Fibroblast of skin of right biceps (primary cell): ENCODE measurements at places on chromosomes 16 and 17.

DNA sequence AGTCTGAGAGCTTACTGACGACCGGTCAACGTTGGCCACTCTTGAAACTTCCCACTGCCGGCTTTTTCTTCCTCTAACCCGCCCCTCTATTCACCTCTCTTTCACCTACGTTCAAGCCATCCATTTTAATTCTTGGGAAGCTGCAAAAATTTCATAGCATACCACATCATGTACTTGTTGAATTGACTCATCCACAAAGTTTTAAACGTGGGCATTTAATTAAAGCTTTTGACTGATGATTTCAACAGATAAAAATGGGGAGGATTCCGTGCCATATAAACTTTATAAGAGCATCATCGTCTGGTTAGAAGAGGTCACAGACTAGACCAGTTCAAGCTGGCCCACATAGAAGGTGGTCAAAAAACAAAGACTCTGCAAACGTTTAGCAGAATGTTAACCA, 22.5 kb downstream of the VPS53 start:
- DNase-seq, result peak; percentile 92

GRCh38 chr17:82816358-82816757, 23.5 kb downstream of the ZNF750 start:
- DNase-seq, result no peak

DNA sequence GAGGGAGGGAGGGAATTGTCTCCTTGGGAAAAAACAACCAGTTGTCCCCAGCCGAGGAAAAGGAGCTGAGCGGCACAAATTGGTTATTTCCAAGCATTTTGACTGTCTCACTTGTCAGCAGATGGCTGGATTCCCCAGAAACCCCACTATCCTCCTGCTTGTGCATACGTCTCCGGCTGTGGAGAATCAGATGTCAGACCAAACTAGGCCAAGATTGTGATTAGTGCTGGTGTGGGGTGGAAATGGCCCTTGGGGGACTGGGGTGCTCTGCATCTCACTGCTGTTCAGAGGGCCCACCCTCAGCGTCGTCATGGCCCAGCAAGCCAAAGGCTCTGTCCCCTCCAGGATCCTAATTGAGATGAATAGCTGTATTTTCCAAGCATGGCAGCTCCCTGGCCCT, 131.7 kb upstream of the HSBP1 start:
- DNase-seq, result no peak

GRCh38 chr17:45403906-45404490, 28.7 kb downstream of the ARHGAP27 start:
- DNase-seq, result no peak

GRCh38 chr17:45896803-45897693, 2.7 kb downstream of the MAPT start:
- no peak for DNase-seq

DNA sequence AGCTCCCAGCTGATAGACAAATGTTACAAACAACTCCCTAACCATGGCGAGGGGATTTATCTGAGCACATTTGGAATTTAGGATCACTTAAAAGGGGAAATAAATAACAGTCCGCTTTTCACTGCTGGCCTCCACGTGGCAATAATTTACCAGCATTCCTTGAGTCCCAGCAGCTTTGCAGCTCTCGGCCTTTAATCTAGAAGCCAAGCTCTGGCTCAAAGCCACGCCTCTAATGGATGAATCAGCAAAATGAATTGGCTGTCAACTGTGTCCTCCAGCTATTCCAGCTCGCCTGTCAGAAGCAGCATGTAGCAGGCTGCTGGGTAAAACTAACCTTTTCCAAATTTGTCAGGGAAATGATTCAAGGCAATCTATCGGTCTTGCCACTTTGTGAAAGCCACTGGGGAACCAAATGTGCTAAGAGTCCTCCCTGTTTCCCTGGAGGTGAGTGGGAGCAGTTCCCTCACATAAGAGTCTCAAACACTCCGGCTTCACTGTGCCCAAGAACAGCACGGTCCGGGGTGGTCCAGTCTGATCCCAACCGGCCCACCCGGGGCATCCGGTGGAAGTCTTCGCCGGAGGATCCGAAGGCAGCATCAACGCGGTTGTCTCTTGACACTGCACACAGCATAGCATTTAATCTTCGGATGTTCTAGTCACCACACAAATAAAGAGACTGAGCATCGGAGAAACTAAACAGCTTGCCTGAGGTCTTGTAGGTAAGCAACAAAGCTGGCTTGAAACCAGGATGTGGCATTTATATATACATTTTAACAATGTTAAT, 143.3 kb downstream of the PARN start:
- peak; percentile 98 for DNase-seq

DNA sequence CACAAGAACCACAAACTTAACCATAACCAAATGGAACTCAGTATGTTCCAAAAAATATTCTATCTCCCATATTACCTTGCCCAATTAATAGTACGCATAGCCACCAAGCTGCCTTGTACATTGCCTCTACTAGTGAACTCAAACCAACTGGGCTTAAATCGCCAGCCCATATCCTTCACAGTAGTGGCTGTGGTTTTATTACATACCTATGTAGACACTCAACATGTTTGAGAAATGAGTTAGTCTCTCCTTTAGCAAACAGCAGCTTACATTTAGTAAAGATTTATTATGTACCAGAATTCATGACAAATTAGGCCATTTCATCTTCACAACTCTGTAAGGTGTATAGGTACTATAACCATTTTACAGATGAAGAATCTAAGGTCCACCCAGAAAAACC, 41.4 kb downstream of the GRB2 start:
- DNase-seq, result peak; percentile 81

DNA sequence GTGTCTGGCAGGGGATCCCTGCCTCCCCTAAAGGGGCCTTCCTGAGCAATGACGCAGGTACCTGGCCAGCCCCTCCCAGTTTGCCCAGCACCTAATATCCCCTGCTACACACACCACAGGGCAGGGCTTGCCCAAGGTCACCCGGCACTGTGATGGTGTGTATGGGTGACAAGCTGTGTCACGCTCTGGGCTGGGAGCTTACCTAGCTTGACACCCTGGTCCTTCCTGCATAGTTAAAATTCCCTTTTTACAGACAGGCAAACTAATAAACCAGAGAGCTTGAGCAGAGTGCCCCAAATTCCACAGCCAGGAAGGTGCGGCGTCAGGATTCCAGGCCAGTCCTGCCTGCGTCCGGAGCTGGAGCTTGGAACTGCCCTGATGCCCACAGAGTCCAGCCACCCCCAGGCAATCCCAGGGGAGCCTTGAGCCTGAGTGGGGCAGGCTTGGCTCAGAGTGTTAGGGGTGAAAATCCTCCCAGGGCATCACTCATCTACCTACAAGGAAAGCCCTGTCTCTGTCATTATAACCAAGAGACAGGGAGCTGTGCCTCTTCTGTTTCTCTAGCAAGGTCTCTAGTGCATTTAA, 18.1 kb downstream of the MMP15 start:
- no peak for DNase-seq

- no peak for DNase-seq
These were observed 7.8 kb downstream of the TSPOAP1 start for GRCh38 chr17:58320570-58321323.

GRCh38 chr16:27028591-27029110, 38.1 kb upstream of the C16orf82 start:
- no peak for DNase-seq

- no peak for DNase-seq
These were observed 3.3 kb upstream of the CLTC start for GRCh38 chr17:59616253-59616920.

GRCh38 chr17:44928950-44929720, 13.8 kb upstream of the GFAP start:
- no peak for DNase-seq

DNA sequence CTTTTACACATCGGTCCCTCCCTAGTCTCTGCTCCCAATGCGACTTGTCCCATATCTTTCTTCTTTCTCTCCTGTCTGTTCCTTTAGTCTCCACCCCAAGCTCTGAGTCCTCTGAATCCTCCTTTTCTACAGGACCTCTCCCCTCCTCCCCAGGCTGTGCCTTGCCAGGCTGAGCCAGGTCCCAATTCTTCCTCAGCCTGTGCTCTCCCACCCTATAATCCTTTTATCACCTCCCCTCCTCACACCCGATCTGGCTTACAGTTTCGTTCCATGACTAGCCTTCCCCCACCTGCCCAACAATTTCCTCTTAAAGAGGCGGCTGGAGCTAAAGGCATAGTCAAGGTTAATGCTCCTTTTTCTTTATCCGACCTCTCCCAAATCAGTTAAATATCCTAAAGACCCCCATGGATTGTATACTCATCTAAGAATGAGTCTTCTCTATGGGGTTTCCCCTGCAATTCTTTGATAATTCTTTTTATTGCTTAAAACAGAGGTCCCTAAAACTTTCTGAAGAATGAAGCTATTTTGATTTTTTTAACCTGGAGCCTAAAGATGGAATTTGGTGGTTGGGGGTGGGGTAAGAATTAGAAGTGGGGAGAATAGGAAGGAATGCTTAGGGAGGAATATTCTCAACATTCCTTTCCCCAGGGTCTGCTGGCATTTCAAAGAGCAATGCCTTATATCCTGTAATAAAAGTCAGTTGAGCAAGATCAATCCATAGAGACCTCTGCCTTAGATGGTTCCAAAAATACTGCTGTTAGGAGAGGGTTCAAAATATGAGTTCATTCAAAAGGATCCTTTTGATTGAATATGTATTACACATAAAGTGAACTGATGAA, 102.8 kb downstream of the MYO1D start:
- peak; percentile 24 for DNase-seq

DNA sequence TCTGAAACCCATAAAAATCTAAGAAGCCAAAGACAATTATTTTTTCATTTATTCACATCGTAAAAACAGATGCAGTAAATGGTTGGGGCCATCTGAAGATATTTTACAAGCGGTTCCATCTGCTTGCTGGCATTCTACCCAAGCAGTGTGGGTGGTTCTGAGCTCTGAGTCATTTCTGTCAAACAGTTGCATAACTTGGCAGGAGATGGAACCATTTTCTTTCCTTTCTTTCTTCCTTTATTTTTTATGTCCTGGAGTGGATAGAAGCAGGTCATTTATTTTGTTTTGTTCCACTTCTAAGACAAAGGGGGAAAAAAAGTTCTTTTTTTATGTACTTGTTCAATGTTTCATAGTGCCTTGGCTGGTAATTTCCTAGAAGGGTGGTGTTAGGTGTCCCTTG, 1151.9 kb upstream of the GOT2 start:
- peak; percentile 86 for DNase-seq

DNA sequence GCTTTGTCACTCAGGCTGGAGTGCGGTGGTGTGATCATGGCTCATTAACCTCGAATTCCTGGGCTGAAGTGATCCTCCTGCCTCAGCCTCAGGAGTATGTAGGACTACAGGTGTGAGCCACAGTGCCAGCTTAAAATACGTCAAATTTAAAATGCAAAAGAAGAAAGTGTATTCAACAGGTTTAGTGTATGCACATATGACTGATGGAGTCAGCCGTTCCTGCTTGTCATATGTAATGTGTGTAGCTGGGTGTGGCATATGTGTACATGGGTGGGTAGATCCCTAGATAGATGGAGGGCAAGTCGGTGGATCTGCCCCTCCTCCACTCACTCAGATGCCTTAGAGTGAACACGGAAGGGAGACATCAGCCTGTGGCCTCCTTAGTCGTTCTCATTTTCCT, 111.0 kb downstream of the RPTOR start:
- DNase-seq, result no peak

- no peak for DNase-seq
These were observed 1.6 kb downstream of the GFAP start for GRCh38 chr17:44913676-44914075.

- DNase-seq, result peak; percentile 67
These were observed 52.5 kb upstream of the MTSS2 start for GRCh38 chr16:70738083-70738977.

GRCh38 chr17:10512856-10513255, 5.5 kb downstream of the MYH1 start:
- no peak for DNase-seq

- DNase-seq, result no peak
These were observed 525 bp downstream of the CD2BP2 start for GRCh38 chr16:30354423-30355143.

DNA sequence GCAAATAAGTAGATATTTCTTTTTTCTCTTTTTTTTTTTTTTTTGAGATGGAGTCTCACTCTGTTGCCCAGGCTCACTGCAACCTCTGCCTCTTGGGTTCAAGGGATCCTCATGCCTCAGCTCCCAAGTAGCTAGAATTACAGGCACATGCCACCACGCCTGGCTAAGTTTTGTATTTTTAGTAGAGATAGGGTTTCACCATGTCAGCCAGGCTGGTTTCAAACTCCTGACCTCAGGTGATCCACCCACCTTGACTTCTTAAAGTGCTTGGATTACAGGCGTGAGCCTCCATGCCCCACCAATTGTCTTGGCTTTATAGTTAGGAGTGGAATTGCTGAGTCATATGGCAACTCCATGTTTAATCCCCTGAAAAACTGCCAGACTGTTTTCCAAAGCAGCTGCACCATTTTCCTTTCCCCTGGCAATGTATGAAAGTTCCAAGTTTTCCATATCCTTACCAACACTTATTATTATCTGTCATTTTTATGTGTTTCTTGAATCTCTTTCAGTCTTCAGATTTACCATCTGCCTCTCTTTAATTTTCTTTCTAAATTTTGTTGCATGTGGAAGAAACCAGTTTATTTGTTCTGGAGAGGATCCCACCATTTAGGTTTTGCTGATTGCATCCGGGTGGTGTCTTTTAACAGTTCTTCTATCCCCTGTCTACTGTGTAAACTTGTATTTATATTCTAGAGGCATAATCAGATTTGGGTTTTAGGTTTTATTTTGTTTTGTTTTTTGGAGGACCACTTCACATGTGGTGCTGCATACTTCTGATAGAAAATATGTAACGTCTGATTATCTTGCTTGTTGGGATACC, 9.9 kb upstream of the CES3 start:
- DNase-seq, result no peak

GRCh38 chr16:48479955-48480354, 94.7 kb upstream of the SIAH1 start:
- no peak for DNase-seq
